Activated CD4-positive, alpha-beta T cell treated with anti-CD3 and anti-CD28 coated beads, Interleukin-2, amount 50 U/mL, for 16 hours (primary cell): ENCODE measurements at places on chromosomes 1 and 21.

GRCh38 chr1:176752505-176752904 is 289.5 kb downstream of the PAPPA2 start:
- no peak for DNase-seq

DNA sequence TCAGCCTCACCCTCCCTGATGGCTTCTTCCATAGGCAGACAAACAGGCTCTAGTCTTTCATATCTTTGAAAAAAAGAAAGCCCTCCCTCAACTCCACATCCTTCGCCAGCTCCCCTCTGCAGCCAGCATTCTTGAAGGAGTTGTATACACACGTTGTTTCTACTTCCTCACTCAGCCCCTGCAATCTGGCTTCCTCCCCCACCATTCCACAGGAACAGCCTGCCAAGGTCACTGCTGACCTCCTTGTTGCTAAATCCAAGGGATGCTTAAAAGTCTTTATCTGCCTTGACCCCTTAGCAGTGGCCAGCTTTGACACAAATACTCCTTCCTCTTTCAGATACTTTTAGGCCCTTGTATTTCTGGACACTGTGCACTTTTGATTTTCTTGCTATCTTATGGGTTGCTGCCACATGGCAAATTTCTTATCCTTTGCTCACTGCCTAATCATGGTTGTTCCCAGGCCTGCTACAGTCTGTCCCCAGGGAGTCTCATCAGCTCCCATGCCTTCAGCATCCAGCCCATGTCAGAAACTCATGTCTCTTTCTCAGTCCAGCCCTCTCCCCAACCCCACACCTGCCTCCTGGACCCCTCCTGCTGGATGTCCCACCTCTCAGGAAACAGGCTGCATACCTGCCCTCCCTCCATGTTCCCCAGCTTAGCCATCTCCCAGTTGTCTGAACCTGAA is 8.3 kb downstream of the FAM229A start:
- no peak for DNase-seq

DNA sequence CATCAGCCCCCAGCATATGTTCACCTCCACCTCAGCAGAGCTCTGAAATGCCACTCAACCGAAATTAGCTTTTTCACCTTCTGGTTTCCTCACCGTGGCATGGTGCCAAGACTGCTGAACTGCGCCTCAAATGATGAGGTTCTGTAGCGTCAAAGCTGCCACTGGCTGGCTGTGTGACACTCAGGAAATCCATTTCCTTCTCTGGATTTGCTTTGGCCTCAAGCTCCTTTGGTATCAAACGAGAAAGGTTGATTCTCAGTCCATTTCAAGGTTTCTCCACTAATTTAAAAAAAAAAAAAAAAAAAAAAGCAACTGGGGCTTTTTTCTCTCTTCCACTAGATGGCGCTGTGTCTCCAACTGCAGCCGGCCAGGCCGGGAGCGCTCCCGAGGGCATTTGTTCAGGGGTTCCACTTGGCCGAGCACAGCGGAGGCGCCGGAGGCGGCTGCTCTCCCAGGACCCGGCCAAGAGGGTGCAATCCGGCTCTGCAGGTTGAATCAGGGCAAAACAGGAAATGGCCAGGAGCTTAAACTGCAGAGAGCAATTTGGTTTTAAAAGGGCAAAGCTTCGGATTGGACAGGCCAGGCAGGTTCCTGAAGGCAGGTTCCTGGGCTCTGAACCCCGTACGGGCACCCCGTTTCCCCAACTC is 26.5 kb upstream of the PLA2G2C start:
- peak; percentile 66 for DNase-seq

GRCh38 chr1:172343240-172344160 is 77.0 kb upstream of the C1orf105 start:
- DNase-seq = peak; percentile 51

DNA sequence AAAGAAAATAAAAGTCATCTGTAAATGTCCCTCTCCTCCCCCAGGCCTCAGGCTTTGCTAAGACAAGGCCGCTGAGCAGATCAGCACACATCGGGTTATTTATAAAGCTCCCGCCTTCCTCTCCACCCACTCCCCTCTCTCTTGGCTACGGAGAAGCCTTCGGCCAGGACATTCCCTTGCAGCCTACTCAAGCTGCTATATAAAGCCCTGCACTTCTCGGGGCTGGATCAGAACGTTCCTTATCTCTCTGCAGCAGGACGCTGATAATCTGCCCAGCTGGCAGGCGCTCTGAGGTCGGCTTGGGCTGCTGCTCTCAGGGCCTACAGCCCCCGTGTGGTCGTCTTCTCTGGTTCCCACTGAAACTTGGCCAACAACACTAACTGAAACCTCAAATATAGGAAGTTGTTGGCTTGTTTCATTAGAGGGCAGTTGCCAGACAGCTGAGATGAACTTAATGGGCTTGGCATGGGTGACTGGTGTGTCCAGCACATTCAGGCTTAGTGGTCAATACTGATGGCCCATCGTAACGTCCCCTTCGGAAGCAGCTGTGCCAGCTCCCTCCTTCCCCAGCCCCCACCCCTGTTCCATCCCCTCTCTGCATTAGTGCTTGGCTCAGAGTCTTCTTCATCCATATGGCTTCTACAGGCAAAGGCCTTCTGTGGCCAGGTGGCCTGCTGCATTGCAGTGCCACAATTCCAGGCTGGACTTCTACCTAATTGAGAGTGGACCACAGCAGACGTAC is 64.6 kb downstream of the IER5 start:
- DNase-seq = no peak

DNA sequence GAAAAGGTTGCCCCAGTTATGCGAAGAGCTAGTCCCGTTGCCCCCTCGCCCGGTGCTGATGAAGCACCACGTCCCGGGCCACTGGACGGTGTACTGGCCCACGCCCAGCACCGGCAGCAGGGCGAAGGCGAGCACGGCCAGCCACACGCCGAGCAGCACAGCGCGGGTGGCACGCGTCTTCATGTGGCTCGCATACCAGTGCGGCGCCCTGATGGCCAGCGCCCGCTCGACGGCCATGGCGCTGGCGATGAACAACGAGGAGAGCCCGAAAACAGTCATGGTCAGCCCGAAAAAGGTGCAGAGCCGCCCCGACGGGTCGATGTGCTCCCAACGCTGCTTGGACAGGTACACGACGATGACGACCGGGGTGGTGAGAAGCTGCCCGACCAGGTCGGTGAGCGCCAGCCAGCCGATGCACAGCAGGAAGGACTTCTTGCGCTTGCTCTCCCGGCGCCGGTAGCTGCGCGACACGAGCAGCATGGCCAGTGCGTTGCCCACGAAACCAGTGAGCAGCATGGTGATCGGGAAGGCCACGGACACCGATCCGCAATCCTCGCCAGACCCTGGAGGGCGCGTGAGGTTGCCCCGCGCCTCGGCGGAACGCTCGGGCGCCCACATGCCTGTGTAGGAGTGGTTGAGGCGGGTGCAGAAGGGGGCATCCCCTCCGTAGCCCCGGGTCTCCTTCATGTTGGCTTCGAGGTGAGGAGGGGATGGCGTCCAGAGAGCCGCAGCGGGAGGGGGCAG is 553 bp downstream of the PTGER3 start:
- no peak for DNase-seq

DNA sequence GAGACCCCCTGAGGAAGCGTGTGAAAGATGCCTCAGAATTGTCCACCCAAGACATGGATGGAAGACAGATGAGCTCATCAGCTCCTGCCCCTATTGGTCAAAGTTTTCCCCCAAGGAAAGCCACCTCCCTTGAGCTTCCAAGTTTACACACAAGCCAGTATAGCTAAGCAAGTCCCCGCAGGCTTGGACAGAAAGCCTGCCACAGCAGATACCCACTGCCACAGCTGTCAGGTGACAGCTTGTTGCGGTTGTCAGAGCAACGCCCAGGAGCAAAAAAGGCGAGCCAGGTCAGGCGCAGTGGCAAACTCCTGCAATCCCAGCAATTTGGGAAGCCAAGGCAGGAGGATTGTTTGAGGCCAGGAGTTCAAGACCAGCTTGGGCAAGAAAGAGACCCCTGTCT is 60.9 kb upstream of the IFNAR2 start:
- DNase-seq = no peak

GRCh38 chr1:198607714-198608113 is 31.1 kb upstream of the PTPRC start:
- DNase-seq = no peak

GRCh38 chr1:75092141-75092540 is 42.0 kb upstream of the LHX8 start:
- no peak for DNase-seq

DNA sequence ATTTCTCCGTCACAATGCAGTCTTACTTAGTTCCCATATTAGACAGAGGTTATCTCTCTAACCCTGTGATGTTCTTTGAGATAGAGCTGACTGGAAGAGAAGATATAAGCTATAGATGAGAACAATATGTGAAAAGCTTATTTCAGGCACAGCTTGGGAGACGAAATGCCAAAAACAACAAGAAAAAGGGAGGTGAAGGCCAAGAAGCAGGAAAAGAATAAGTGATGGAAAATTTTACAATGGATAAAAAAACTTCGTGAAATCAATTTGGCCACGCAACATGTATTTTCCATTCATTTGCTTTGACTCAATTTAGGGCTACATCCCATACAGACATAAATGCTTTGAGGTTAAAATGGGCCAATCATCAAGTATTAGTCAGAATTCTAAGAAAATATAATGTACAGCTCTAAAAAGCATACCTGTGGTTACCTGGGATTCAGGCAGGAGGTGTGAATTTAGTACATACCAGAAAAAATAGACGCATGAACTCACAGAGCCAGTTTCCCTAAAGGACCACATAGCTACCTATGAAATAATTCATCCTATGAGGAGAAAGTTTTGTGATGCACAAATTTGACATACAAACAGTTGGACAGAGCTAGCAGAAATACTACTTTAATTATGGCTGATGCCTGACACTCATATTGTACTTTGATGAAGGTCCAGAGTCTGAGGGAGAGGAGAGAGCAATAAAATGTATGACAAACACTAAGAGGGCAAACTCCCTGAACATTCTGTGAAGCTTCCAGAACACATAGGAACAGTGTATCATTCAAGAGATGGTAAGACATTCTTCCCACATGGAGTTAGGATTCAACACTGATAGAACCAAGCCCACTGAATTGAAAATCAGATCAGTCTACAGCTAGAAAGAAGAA is 12.1 kb downstream of the RGS1 start:
- no peak for DNase-seq

DNA sequence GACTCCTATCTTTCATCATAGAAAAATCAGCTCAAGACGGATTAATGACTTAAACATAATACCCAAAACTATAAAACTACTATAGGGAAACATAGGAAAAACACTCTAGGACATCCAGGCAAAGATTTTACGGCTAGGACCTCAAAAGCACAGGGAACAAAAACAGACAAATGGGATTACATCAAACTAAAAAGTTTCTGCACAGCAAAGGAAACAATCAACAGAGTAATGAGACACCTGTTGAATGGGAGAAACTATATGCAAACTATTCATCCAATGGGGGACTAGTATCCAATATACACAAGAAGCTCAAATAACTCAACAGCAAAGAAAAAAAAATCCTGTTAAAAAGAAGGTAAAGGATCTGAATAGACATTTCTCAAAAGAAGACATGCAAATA is 18.6 kb downstream of the NSL1 start:
- no peak for DNase-seq

GRCh38 chr1:163315773-163316374 is 5.9 kb upstream of the NUF2 start:
- peak; percentile 27 for DNase-seq

DNA sequence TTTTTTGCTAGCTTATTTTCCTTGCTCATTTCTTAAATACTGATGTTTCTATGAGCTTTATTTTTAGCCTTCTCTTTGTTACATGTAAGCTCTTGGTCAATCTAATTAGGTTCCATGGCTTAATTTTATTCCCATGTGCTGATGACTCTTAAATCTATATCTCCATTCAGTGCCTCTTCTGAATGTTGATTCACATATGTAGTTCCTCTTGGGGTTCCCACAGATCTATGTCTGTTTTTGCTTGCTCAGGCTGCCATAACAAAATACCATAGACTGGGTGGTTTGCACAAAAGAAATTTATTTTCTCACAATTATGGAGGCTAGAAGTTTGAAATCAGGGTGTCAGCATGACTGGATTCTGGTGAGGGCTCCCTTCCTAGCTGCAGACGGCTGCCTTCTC is 58.3 kb upstream of the PLA2G4A start:
- no peak for DNase-seq

DNA sequence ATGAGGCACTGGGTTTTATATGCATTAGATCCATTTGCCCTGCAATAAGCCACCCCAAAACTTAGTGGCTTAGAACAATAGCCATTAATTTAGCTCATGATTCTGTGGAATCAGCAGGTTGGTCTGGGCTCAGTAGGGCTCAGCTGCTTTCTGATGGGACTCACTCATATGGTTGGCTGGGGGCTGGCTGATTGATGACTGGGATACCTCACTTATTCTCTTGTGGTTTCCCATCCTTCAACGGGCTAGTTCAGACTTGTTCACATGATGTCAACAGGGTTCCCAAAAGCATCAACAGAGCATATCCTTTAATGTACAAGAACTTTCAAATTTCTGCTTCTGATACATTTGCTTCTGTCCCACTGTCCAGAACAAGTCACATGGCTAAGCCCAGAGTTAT is 43.2 kb downstream of the DNM3 start:
- no peak for DNase-seq

DNA sequence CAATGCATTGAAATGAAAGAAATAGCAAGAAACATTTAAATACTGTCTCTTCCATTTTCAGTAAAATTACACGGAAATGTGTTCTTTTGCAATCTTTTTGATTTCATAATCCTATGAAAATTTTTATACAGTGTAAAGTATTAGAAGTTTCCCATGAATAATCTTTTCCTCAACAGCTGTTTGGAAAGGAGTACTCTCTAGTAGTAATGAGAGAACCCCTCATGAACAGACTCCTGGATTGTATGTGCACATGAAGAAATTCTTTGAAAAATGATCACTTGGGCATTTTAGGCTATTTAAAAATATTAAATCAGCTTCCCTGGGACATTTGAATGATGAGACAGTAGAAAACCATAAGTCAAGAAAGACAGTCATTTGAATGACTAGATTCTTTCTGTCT is 64.4 kb downstream of the LHX9 start:
- no peak for DNase-seq

DNA sequence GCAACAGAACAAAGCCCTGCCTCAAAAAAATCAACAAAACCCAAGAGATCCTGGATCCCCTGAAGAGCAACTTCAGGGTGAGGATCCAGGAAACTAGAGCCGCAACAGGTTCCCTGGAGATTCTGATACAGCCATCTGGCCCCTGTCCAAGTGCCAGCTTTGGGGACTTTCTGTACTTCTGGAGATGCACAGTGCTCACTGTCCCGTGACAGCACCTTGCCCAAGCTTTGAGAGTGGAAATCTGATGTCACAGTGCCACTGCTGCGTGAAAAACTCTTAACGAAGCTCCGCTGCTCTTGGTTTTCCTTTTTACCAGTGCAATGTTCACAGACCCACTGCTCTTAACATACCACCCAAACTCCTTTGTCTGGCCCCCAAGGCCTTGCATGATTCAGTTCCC is 26.3 kb downstream of the STK40 start:
- DNase-seq = no peak

GRCh38 chr1:246002725-246003441 is 504.2 kb downstream of the SMYD3 start:
- DNase-seq = peak; percentile 72

- no peak for DNase-seq
Observed at GRCh38 chr21:39737376-39738000, 7.5 kb upstream of the IGSF5 start.
